CD8-positive, alpha-beta T cell (primary cell): ENCODE measurements at places on chromosomes 12 and 14.
A peak's percentile ranks its signal among the peaks of the same experiment; 100 is the strongest.

DNA sequence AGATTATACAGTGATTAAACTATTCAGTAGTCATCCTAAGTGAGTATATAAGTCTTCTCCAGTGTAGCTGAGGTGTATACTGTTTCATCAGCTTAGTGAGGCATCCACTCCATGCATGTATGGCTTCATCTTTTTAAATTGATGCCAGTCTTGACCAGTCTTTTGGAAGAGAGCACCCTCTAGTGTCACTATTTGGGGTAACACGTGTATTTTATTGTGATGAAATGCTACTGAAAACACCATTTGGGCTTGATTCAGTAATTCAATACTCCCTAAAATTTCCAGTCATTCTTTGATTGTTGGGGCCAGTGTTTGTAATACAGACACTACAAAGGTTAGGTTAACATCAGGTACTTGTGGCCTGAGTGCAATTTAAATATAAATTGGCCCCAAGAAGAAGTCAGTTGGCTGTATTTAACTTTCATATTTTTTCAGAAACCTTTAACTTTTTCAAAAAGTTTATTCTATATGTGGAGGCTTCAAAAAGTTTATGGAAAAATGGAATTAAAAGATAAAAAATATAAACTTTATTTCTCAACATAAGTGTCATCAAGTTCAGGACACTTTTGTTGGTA lies 35.3 kb downstream of the MIPOL1 start:
- no peak for DNase-seq

- DNase-seq, result no peak
These were observed 505.0 kb upstream of the FLRT2 start for GRCh38 chr14:85024931-85025330.

DNA sequence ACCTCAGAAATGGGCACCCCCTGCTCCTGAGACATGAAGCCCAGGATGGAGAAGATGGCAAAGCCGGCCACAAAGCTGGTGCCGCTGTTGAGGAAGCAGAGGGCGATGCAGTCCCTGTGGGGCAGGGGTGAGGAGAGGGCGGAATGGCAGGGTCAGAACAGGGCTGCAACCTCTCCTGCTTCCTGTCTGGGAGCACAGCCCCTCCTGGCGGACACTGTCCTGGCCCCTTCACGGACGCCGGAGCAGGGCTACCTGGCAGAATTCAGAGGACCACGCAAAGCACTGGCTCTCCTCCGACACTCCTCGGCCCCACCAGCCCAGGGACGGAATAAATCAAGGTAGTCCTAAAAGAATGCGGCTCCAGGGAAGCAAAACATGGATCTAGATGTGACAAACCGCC lies 12.4 kb upstream of the SLC6A12 start:
- no peak for DNase-seq

DNA sequence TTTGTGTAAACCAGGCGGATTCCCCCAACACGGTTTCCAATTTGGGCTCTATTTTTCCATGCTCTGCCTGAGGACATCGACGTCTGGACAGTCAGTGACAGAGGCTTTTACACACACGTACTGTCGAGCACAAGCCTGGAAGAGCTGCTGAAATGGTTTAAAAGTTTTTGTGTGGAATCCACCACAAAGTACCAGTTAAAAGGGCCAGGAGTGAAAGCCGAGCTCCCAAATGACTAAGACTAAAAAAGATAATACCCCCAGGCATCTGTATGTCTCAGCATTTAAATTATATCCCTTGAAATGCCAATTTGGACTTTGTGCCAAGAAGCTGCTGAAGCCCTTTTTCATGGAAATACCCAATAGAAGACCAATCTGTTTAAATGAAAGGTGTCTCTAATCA lies 173.2 kb downstream of the EGLN3 start:
- no peak for DNase-seq

GRCh38 chr14:41761204-41761603 lies 154.5 kb downstream of the LRFN5 start:
- DNase-seq, result no peak

GRCh38 chr14:22319526-22320361 lies 269.3 kb downstream of the DAD1 start:
- DNase-seq, result peak; percentile 20

DNA sequence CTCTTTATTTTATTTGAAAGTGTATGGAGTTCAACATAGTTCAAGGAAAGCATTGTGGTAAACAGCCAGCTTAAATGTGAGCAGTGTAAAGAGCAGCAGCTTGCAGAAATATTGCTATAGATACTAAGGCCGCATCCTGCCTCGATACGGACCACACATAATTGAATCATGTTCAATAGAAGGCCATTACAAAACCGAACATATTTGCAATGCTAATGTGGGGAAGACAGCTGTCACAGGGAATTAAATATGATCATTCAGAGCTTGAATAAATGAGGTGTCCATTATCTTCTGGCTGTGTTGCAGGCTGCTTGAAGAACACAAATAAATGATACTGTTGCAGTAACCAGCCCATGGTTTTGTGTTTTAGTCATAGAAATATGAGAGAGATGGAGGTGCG lies 173.2 kb downstream of the BRMS1L start:
- no peak for DNase-seq

DNA sequence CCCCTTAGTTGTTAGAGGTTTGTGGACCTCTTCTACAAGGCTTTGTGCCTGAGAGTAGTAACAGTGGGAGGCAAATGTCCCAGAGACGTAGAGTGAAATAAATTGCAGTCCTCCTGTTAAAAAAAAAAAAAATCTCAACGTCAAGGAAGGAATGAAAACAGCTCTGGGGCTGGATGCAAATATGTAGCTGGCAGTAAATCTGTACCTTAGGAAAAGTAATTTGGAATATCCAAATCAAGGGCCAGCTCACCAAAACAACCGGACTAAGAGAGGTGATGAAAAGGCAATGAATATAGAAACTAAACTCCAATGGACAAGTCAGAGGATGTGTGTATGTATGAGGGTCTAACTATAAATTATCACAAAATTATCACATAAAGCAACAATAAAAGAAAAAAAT lies 27.0 kb downstream of the SINHCAF start:
- DNase-seq, result no peak

DNA sequence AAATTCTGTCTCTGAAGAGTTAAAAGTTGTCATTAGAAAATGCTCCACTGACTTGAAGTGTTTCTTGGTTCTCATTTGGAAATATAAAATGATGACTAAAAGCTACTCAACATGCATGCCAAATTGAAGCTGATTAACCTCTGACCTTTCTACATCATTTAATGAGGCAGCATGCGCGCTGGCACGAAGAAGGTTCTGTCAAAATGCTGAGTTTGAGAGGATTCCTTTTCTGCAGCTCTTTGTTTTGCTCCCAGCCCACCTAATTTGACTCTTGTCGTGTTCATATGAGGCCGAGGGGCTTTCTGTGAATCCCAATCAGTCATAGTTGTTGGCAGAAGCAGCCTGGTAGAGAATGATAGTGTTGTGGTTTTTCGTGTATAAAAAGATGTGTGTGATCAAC lies 153.4 kb downstream of the BRMS1L start:
- DNase-seq, result no peak

DNA sequence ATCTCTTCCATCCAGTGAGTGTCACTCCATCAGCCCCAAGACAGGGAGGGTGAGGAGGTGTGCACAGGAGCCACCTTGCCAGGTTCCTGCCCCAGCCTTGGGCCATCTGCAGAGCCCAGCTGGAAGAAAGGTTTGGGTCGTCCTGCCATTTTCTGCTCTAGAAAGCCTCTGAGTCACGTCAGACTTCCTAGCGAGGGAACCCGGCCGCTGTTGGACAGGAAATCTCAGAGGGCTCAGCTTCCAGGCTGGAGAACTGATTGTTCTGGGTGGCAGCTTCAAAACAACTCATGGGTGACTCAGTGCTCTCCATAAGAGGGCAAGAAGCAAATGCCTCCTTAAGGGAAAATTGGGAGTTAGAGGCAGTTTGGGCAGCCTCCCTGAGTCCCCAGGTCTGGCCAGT lies 16.6 kb downstream of the HIP1R start:
- DNase-seq, result peak; percentile 0

- DNase-seq, result no peak
These were observed 917.0 kb downstream of the LRFN5 start for GRCh38 chr14:42523666-42524065.

DNA sequence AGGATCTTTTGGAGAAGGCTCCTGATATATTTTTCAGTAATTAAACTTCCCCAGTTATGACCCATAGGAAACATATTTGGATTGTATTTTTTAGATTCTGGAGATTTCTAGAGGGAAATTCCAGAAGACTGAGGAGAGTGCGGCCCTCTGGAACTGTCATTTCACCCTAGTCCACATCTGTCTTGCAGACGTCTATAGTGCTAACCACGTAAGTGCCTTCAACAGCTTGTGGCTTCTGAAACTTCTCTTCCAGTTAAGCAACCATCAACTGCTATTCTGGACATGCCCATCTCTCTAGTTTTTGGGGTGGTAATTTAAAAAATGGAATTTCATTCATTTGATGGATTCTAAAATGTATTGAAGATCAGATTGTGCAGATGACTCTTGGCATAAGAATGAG lies 1098.8 kb downstream of the TMEM121 start:
- DNase-seq, result no peak

- no peak for DNase-seq
These were observed 36.5 kb downstream of the ZC3H14 start for GRCh38 chr14:88599326-88599725.

GRCh38 chr12:124874988-124875802 lies 11.5 kb upstream of the SCARB1 start:
- DNase-seq, result no peak

DNA sequence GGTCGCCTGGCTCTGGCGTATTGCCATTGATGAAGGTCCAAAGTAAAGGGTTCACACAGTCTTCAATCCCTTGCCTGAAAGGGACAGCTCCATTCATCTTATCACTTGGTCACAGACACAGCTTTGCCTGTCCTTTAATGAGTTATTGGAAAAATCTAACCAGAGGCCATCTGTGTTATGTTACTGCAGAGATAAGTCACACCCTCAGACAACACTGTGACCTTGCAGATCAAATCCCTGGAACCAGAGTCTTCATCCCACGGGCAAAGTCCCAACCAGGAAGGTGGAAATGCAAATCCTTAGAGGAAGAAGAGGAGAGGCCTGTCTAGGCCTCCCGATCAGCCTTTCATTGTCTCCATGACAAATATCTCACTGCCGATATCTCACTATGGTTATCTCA lies 68.3 kb upstream of the SCN8A start:
- DNase-seq, result no peak

DNA sequence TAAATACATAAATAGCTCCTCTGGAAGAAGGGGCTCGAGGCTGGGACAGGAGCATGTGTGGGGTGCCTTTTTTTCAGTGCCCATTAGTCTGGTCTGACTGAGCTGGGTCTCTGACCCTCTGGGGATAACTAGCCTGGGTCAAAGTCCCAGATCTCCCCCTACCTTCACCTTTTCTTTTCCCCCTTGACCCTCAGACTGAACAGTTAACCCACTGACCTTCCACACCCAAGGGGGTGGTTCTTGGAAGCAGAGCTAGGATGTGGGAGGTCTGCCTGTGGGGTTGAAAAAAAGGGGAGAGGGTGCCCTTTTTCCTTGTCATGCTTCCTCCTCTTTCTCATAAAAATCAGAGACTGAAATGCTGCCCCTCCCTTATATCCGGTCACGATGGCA lies 925 bp upstream of the GLI1 start:
- no peak for DNase-seq

DNA sequence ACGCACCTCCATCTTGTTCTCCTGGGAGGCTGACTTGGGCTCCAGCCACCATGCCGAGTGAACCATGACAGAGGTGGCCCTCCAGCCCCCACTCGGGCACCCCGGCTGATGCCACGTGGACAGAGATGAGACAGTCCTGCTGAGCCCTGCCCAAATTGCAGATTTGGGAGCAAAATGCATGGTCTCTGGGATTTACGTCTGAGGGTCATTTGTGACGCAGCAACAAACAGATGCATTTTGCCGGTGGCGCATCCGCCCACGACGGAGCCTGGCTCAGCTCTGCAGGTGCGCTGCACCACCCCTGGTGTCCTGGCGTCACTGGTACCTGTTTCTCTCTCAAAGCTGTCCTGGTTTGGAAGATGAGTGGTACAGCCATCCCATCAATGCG lies 31.1 kb upstream of the INF2 start:
- no peak for DNase-seq

- DNase-seq, result no peak
These were observed 218.6 kb downstream of the SPTSSA start for GRCh38 chr14:34243401-34243800.

GRCh38 chr14:91714805-91715204 lies 17.1 kb downstream of the CATSPERB start:
- DNase-seq, result peak; percentile 30

DNA sequence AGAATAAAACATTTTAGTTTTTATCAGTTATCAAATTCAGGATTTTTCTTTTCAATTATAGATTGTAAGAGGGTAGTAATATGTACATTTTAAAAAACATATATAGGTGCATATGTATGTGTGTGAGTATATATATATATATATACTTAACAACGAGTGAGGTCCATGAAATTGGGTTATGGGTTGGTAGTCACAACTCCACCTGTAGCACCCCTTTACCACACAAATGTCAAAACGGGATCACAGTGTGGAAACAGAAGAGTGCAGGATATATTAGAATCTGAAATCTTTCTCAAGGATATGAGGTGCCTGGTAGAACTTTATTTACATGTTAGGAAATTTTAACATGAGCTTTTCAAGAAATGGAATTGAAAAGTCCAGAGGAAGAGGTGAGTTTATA lies 31.3 kb downstream of the MIA2 start:
- DNase-seq, result no peak

DNA sequence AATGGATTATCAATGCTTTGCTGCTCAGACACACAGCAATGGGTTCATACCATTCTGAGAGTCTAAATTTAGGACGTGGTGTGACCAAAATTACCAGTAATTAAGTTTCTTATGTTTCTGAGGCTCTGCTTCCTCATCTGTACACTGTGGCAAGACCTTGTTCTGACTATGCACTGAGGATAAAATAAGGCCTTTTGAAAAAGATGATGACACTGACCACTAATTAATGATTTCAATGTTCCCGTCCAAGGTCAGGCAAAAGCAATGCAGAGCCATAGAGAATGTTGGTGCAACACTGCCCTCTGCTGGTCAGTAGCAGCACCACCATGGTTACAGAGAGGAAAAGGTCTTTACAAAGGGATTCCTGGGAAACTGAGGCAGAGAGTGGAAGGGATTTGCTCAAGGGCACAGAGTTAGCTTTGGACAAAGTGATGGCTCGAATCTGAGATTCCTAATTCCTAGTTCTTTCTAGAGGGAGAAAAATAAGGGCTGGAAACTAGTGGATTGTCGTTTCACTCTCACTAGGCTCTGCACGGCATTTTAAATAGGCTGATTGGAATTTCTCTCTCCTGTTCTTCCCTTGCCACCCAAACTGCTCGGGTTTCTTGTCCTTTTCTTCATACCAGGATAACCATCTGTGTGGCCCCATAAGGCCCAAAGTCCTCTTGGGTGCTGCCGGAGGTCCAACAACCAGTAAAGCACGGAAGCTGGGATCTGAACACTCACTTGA lies 22.3 kb upstream of the P2RX7 start:
- DNase-seq, result peak; percentile 58
